ENCODE measurements at places on chromosomes 1 and 21.

DNA sequence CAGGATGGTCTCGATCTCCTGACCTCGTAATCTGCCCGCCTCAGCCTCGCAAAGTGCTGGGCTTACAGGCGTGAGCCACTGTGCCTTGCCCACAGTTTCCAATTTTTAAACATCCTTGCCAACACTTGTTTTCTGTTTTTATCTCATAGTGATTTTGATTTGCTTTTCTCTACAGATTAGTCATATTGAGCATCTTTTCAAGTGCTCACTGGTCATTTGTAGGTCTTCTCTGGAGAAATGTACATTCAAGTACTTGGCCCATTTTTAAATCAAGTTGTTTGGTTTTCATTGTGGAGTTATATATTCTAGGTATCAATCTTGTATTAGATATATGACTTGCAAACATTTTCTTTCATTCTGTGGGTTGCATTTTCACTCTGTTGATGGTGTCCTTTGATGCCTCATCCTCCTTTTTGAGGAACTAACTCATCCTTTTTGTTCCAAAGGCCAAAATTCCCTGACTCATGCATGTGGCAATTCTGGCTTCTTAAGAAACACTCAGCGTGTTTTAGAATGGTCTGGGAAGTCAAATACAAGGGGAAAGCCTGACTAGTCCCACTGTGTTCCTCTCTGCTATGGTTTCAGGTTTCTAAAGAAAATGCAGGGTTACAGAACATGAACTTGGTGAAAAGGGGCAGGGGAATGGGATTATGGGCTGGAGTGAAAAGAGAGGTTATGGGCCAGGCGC, 37.3 kb downstream of the PTAFR start:
- no peak for DNase-seq

DNA sequence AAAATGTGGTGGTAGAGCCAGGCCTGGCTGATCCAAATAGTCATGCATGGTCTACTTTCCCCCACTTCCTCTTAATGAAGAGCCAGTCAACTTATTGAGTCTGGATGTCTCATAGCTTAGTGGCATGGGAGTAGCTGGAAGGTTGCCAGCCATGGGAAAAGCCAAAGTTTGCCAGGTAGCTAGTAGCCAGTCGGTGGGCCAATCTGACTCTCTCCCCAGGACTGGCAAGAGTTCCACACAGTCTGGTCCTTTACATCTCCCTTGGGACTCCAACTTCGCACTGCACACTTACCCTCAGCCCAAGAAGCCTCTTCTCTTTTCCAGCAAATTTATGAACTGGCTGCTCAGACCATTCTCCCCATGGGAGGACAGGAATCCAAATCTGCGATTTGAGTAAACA, 8.3 kb downstream of the WARS2 start:
- no peak for DNase-seq

DNA sequence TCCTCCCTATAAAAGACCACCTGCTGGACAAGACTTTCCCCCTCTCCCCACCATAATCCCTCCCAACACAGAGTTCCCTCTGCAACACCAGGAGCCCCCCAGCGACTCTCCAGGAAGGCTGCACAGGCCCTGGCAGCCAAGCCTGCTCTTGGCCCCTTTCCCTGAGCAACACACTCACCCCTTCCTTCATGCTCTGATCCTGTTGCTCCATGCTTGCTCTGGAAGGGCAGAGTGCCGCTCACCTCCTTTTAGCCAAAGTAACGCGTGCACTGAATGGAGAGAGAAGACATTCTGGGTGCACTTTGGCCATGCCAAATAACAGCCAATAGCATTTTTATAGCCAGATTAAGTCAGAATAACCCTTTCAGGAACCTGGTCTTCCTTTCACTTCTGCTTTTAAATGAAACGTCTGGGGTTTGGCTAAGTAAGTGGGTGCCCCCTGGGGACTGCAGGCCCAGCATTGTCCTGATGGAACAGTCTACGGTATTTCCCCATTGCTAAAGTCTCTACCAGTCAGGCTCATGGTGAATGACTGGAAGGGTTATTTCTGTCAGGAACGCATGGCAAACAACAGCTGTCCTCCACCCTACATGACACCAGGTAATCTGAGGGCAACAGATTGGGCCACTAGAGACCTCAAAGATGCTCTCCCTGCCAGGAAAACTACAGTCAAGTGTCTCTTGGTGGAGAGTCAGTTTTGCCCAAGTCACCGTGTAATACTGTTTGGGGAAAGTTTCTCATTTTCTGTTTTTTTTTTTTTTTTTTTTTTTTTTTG, at the start of gene SLC2A5:
TSS of gene SLC2A5 (minus strand) at position 310 of the 775 bp plus-strand sequence. CDS start at position 211, 99 bp downstream.
- no peak for DNase-seq

GRCh38 chr1:218783131-218783530, 390.5 kb upstream of the LYPLAL1 start:
- DNase-seq = no peak

GRCh38 chr1:37922767-37923550, 23.9 kb downstream of the INPP5B start:
- DNase-seq = no peak

- DNase-seq = no peak
Observed at GRCh38 chr21:24594082-24594481, 1013.2 kb downstream of the MRPL39 start.

DNA sequence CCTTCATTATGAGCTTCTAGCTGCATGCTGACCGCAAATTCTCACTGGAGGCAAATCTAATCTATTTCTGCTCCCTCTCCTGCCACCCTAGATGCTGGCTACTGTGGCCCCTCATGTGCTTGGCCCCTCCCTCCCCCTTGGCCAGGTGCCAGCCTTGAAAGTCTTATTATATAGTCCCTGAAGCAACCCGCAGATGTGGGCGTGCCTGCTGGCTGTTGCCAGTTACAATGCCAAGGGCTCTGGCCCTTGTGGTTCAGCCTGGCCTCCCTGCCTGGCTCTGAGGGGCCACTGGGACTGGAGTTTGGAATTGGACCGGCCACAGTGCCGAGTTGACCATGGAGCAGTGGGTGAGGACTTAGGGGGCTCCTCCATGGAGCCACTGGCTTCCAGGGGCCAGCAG, 78.9 kb upstream of the ACTRT2 start:
- no peak for DNase-seq

GRCh38 chr1:207954104-207954503, 43.2 kb upstream of the CD34 start:
- DNase-seq = no peak

- no peak for DNase-seq
Observed at GRCh38 chr1:7117399-7118281, 332.4 kb downstream of the CAMTA1 start.

DNA sequence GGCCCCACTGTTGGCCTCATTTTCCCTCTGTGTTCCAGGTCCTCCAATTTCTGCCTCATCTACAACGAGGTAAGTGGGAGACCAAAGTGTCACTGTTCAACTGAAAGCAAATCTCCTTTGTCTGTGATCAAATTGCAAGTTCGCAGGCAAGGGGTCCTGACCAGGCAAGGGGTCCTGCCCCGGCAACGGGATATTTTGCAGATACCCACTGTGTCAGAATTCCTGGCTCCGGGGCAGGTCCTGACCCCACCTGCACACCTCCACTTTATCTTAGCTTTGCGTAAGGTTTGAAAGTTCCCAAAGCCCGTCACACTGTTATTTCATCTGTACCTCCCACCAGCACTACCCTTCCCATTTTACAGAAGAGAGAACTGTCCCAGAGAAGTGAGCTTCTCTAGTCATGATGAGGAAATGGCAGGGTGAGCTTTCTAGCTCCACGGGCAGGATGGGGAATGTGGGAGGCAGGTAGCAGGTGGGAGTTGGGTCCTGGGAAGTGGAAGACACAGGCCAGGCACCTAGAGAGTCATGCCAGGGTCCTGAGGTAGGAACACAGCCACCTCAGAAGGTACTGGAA, 32.0 kb upstream of the CSF1 start:
- no peak for DNase-seq

GRCh38 chr1:160850541-160850940, 12.1 kb downstream of the CD244 start:
- DNase-seq = no peak

DNA sequence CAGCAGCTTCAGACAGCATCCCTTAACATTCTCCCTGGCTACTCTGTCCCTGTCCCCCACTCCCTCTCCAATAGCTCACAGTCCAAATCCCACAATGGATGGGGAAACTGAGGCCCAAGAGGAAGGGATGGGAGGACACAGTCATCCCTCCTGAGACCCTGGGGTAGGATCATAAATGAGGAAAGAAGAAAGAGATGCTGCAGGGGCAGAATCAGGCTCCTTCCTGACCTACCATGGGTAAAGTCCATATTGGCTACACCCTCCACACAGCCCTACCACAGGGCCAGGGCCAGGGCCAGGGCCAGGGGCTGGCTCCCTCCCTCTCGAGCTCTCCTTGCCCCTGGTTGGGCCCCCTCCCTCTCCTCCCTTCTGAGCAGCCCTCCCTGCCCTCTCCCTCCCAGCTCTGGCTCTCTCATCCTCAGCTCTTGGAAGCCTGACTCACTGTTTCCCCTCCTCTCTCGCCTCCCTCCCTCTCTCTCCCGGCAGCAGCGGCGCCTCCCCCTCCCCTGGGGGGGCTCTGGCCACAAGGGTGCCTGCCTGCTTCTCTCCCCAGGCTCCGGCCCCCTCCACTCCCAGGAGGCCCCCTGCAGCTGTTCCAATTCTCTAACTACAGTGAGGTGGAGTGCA, 4.9 kb downstream of the AHDC1 start:
- DNase-seq = no peak

DNA sequence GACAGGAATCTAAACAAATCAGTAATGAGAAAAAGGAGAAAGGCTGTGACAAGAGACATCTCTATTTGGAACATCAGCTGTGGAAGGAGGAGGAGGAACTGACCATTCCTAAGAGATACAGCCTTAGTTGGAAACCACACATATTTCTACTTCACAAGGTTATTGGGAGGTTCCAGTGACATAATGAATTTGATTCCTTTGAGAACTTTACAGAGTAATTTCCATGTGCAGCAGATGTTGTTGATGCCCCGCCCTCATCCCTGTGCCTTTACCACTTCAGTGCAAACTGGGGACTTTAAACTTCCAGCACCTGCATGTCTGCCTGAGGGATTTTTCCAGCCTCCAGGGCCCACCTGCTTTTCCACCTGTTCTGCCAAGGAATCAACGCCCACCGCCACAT, 9.3 kb upstream of the ST6GALNAC5 start:
- no peak for DNase-seq

- DNase-seq = no peak
Observed at GRCh38 chr1:32112806-32113375, 5.0 kb downstream of the KPNA6 start.

DNA sequence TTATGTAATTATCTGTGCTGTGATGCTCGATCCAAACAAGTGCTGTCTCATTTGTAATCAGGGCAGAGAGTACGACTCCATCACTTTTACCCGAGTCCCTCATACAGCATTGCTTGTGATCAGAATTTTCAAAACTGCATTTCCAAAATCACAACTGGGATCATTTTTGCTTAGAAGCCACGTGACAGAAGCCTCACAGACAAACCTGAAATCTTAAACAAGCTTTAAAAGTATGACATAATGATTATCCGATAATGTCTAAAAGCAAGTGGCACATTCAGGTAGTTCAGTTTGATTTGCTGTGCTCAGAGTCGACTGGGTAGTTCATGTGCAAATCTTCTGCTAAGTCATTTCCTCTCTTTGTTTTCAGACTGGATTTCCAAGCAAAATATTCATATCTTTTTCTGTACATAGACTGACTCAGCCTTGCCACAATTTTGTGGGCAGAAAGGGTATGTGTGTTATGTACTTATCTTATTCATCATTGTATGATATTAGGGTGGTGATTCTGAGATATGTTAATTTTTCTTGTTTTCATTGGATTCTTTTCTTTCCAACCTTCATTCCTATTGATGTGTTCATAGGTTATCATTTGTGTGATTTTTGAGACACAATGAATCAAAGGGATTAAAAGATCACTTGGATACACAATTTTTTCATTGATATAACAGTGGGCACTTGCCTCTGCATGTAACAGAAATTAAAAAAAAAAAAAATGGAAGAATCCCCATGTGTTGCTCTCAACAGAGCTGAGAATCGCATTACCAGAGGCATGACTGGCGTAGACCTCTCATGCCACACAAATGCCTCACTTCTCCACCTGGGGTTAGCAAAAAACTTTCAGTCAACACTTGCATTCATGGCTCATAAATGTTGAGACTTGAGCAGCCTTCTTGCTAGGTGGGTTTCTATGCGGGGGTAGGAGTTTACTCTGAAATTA, 355.7 kb downstream of the LTN1 start:
- DNase-seq = no peak

- DNase-seq = no peak
Observed at GRCh38 chr1:213692321-213692720, 295.5 kb upstream of the PROX1 start.
